Motor neuron (in vitro differentiated cells): ENCODE measurements at places on chromosomes 7 and 10. TPM values are rescaled to one million over a fixed set of nuclear protein-coding genes. Genes with fewer than 3 reads are reported as not detected.

Gene RNF133
- 0.45 and 1.4 TPM in 2 replicates for total RNA-seq

Gene SYNPO2L
- 0.31 and 0.38 TPM in 2 replicates for total RNA-seq

Gene BLNK
- 7.2 and 13.2 TPM in 2 replicates for total RNA-seq

Gene GRID2IP
- 0.19 TPM in 1 of 2 replicates, not detected in the other for total RNA-seq

Gene CRYGN
- total RNA-seq: 0.29 and 0.59 TPM in 2 replicates

Gene EBLN1
- not detected in 2 replicates for total RNA-seq

Gene ERVW-1
- total RNA-seq: 1.6 and 6.2 TPM in 2 replicates

Gene GALNT11
- 23.2 and 24.8 TPM in 2 replicates for total RNA-seq

Gene CYP3A7
- 0.36 and 1.3 TPM in 2 replicates for total RNA-seq

Gene SPAM1
- not detected in 2 replicates for total RNA-seq

Gene CYP26A1
- 5.7 and 9.1 TPM in 2 replicates for total RNA-seq

Gene EVX1
- 0.14 and 0.16 TPM in 2 replicates for total RNA-seq

Gene RSPH10B
- 0.70 TPM in 1 of 2 replicates, not detected in the other for total RNA-seq

Gene TUBGCP2
- 28.4 and 33.5 TPM in 2 replicates for total RNA-seq
